ENCODE measurements at places on chromosomes 4 and X. TPM values are rescaled to one million over a fixed set of nuclear protein-coding genes. Genes with fewer than 3 reads are reported as not detected.

DNA sequence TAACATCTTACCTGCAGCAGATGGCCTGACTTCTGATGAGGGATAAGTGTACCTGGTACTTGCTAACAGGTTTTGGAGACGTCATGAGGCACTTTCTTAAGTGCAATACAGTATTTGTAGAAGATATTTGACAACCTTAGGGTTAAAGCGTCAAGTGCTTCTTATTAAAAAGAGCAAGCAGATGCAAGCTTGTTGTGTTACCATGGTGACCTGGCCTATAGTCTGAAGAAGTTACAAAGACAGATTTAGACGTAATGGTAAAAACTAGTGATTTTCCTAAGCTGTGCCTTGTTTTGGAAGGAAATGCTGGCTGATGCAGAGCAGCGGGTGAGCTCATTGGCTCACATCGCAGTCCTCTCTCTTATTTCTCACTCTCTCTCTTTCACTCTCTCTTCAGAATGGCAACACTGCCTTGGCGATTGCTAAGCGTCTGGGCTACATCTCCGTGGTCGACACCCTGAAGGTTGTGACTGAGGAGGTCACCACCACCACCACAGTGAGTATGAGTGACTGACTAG is 243.6 kb downstream of the ANK2 start:
- DNase-seq, result peak; percentile 62

DNA sequence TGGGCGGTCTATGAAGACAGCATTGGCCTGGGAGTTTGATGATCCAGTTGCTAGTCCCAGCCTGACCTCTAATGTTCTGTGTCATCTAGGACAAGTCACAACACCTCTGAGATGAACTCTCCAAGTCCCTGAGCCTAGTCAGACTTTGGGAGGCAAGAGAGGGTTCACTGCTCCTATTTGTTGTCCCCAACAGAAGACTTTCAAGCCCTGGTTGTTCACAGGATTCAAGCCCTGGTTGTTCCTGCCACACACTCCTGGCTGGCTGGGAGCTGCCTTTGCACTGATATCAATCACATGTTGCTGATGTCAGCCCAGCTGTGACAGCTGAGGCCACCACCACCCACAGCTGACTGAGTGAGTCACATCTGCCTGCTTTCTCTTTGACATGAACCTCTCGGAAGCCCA is 253.2 kb upstream of the RASGEF1B start:
- DNase-seq, result no peak

- no peak for DNase-seq
These were observed 9.4 kb downstream of the LETM1 start for GRCh38 chr4:1846580-1846979.

DNA sequence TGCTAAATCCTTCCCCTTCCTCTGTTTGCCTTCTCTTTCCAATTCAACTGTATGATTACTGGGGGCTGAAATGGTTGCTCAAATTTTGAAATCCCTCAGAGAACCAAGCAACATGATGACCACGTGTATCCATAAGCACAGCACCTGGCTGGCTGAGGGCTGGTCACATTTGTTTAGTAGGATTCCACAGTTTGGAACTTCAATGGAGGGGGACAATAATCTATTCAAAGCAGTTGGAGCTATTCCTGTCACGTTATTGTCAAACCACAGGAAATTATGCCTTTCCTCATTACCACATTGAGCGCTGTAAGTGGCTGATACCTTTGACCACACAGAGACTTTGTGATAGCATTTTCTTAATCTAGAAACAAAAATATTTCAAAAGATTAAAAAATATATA is 7.0 kb downstream of the TMSB4X start:
- no peak for DNase-seq

DNA sequence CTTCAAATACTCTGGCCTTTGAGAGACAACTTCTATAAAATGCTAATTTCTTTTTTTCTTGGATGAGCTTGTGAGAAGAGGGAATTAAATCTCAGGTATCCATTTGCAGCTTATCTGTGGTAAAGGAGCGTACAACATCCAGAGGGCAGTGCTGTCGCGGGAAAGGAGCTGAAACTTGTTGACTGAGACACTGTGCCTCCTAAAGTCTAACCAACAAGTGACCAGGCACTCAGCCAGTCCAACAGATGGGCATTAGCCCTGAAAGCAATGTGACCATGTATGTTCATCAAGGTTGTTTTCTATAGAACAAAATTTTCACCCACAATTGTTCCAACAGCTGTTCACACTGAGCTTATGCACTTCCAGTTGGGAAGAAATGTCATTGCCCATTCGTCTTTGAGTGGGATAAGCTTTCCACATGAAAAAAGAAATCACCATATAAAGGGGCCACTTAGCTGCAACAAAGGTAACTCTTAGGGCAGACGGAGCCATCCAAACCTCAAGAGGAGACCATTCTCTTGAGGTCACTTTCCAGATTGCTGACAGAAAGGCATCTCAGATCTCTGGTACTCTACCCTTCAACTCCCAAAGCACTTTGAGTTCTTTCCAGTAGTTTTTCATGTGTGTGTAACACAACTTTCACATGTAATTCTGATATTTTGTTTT is 244.8 kb upstream of the NEIL3 start:
- DNase-seq, result no peak

GRCh38 chr4:182752158-182752910 is 164.9 kb downstream of the DCTD start:
- peak; percentile 94 for DNase-seq

GRCh38 chr4:119695216-119695615 is 66.6 kb upstream of the PDE5A start:
- DNase-seq, result no peak

The BGN gene
- 87.7 TPM for total RNA-seq

The PABPC4L gene
- 0.58 TPM for total RNA-seq

The EVC2 gene
- 3.5 TPM for total RNA-seq

The HAND2 gene
- total RNA-seq, result not detected

Measured in astrocyte (in vitro differentiated cells and primary cell).